ENCODE measurements at places on chromosomes 16 and 17. TPM values are rescaled to one million over a fixed set of nuclear protein-coding genes. Genes with fewer than 3 reads are reported as not detected.

MEIOB gene
- total RNA-seq: not detected

TMED6 gene
- total RNA-seq: 0.52 TPM

SEZ6L2 gene
- 2.9 TPM for total RNA-seq

MYO15A gene
- 0.44 TPM for total RNA-seq

MYH8 gene
- total RNA-seq: not detected

FOXN1 gene
- 14.8 TPM for total RNA-seq

CCL13 gene
- 0.24 TPM for total RNA-seq

TMEM220 gene
- total RNA-seq: 4.0 TPM

PRRT2 gene
- total RNA-seq: not detected

ATAD5 gene
- total RNA-seq: 3.8 TPM

PCTP gene
- 9.1 TPM for total RNA-seq

MYL4 gene
- not detected for total RNA-seq

STXBP4 gene
- 3.9 TPM for total RNA-seq

PLXDC1 gene
- 3.1 TPM for total RNA-seq

ADGRG3 gene
- total RNA-seq: 0.84 TPM

NPTX1 gene
- not detected for total RNA-seq

CDH5 gene
- 5.3 TPM for total RNA-seq

KRTAP3-2 gene
- not detected for total RNA-seq

ZP2 gene
- total RNA-seq: not detected

P2RX1 gene
- 0.68 TPM for total RNA-seq

GRAPL gene
- total RNA-seq: 0.48 TPM

PIMREG gene
- 4.8 TPM for total RNA-seq

FAM171A2 gene
- total RNA-seq: 1.1 TPM

TMEM238L gene
- 2.3 TPM for total RNA-seq

CEMP1 gene
- not detected for total RNA-seq

SPEM2 gene
- not detected for total RNA-seq

ERN2 gene
- 0.36 TPM for total RNA-seq

SLFN14 gene
- not detected for total RNA-seq

KRTAP1-1 gene
- total RNA-seq: not detected

NF1 gene
- 21.6 TPM for total RNA-seq

CCP110 gene
- total RNA-seq: 6.2 TPM

PIGQ gene
- total RNA-seq: 21.0 TPM

ASGR1 gene
- 1.00 TPM for total RNA-seq

SMARCD2 gene
- 68.3 TPM for total RNA-seq

KRT23 gene
- total RNA-seq: 3.1 TPM

CASKIN1 gene
- 0.08 TPM for total RNA-seq

TBC1D3L gene
- total RNA-seq: 12.2 TPM

ANKRD40CL gene
- total RNA-seq: not detected

GUCY2D gene
- 3.5 TPM for total RNA-seq

MYL11 gene
- total RNA-seq: 2.2 TPM

KRT31 gene
- 4.4 TPM for total RNA-seq

COX11 gene
- total RNA-seq: 23.5 TPM

CES5A gene
- total RNA-seq: not detected

TBC1D24 gene
- 2.0 TPM for total RNA-seq

EFCAB5 gene
- total RNA-seq: not detected

DUXB gene
- total RNA-seq: not detected

VMO1 gene
- 2.3 TPM for total RNA-seq

MYH1 gene
- total RNA-seq: not detected

KRTAP4-1 gene
- total RNA-seq: not detected

SIAH1 gene
- 13.7 TPM for total RNA-seq

LITAFD gene
- total RNA-seq: not detected

FKBP10 gene
- 3.1 TPM for total RNA-seq

CBFA2T3 gene
- total RNA-seq: 1.1 TPM

PRSS22 gene
- 97.0 TPM for total RNA-seq
